ENCODE measurements at places on chromosomes 12 and 14.

- no peak for DNase-seq
Observed at GRCh38 chr14:68466491-68466977, 326.3 kb downstream of the ZFP36L1 start.

GRCh38 chr12:1606021-1606622 lies 11.7 kb upstream of the FBXL14 start:
- peak; percentile 93 for DNase-seq

- DNase-seq = no peak
Observed at GRCh38 chr14:87387806-87388205, 605.2 kb downstream of the GALC start.

DNA sequence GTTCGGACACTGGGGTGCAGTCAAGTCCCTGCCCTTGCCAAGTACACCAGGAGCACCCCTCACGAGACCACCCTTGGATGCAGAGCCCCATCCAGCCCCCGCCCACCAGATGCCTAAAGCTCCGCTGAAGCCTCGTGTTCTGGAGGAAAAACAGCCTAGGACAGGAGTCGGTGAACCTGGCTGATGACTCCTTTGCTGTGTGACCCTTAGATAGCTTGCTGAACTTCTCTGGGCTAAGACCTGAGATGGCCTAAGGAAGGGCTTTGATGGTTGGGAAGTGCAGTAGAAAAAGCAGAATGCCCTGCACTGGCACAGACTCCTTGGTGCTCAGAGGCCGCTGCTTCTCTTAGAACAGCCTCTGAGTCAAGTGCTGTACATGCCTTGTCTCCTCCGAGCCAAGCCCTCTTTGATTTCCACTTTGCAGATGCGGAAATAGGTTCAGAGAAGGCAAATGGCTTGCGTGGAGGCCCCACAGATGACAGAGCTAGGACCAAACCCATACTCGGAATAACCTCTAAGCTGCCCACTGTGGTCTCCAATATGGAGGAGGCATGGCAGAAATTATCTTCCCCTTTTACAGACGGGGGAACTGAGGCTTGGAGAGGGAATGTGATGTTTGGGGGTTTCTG lies 52.3 kb downstream of the MVK start:
- DNase-seq = no peak

DNA sequence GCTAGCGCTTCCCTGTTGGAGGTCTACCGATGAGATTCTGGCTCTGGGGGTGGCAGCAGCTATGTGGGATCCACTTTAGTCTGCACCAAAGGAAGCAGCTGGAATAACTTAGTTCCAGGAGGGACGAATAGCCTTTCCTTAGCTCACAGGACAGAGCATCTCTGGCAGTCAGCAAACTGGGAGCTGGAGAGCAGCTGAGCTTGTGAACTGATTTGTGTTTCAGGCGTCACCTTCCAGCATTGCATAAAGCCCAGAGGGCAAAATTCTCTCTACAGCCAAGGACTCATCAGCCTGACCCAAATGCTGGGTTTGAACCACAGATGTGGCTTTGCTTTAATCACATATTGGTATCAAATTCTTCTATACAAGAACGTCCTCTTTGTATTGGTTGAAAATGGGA lies 81.9 kb upstream of the PELI2 start:
- DNase-seq = no peak

DNA sequence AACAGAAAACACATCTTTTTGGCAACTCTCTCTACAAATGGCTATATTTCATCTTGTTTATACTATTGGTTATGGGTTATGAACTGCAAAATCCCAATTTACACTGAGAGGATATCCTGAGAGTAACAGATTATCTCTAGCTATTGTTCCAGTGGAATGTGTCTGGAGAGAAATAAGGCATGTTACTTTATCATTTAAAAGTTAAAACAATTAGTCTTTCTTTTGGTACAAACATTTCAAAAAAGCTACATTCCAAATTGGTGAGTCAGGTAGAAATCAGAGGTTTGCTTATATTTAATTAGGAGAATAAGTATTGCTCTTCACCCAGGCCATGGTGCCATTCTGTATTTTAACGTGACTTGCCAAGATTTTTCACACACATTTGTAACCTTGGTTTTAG lies 411.6 kb downstream of the CCER1 start:
- no peak for DNase-seq

Data from mucosa of descending colon (tissue), 3 donors.